ENCODE measurements at places on chromosomes 12 and 14. TPM values are rescaled to one million over a fixed set of nuclear protein-coding genes. Genes with fewer than 3 reads are reported as not detected.

KLRC3 gene
- total RNA-seq: not detected

TGM1 gene
- 88.7 TPM for total RNA-seq

KRAS gene
- 27.1 TPM for total RNA-seq

SLCO1B1 gene
- total RNA-seq: not detected

IRAK3 gene
- 1.6 TPM for total RNA-seq

TRHDE gene
- 0.26 TPM for total RNA-seq

Data from bronchial epithelial cell (primary cell).